Ovary (tissue), 10 donors: ENCODE measurements at places on chromosomes 1 and 21. TPM values are rescaled to one million over a fixed set of nuclear protein-coding genes. Genes with fewer than 3 reads are reported as not detected.

DNA sequence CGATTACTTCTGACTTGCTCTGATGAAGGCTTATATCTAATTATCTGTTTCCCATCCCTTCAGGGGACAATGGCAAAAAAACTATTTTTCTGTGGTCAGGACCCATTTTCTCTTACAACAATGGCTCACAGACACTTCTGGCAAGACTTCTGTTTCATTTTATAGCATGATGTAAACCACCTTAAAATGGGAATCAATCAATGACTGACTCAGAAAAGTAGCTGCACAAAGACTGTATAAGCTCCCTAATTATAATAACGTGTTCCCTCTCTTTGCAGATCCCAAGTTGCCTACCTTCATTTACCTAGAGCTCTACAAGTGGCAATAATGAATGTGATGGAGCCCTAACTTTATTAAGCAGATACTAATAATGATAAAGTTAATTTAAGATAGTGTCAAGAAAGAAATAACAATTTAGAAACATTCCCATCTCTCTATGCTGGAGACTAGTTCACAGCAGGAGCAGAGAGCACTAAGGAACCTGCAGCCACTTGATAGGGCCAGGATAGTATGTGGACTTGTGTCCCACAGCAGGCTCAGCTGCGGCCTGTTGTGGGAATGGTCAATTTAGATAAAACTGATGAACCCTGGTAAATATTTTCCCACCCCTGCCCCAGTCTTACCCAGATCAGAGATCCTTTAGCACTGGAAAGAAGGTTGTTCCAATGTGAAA, 538 bp downstream of the GBP2 start:
- DNase-seq = no peak

DNA sequence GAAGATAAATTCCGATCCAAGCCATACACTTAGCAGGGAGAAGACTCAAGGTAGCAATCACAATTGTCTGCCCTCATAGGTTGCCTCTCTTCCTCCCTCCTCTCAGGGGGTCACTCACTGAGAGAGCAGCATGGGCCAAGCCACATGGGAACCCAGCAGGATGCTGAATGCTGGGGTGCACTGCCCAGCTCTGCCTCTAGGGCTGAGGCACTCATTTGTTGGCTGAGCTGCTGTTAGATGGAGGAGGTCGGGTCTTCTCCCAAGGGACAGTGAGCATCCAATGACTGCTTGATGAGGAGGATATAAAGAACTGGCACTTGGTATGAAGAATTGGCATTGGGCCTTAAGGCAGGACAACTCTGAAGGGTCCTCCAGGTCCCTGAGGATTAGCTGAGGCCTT, 418.8 kb downstream of the SIPA1L2 start:
- no peak for DNase-seq

DNA sequence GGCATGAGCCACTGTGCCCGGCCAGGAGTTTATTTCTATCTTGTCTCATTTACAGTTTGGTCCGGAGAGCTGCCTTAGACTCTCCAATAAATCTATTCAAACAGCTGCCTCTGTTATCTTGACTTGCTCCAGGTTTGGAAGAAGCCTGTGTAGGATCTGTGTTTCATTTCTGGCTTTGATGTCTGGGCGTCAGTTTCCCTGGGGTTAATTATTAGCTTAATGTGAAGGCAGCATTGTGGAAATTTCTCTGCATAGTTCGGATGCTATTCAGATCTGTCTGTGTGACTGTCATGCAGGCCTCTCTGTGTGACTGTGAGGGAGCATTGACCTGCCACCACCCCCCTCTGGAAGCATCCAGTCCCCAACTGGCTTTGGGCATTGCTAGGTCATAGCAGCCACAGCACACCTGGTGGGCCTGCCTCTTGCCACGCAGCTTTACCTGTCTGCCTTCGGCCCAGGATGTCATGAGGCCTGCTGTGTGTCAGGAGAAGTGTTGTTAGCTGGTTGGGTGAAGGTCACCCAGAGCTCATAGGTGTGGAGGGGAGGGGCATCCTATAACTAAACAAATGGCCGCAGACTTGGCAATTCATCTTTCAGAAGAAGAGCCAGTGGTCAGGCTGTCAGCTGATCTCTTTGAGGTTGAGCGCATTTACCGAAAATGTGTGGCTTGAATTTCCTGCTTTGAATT, 9.8 kb downstream of the IFNGR2 start:
- DNase-seq = no peak

DNA sequence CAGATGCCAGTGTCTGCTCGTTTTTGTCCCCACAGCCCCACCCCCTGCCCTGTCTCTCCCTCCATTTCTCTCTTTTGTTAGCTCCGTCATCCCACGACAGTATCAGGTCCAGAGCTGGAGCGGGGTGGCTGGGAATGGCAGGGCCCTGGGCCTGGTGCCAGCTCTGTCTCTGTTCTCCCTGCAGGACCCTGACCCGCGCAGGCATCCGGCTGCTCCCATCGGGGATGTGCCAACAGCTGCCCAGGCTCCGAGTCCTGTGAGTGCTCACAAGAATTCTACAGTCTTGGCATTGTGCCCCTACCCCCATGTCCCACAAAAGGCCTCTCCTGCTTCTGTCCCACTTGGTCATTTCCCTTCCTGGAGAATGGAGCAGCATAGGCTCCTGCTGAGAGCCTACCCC, 37.4 kb downstream of the UBE2T start:
- DNase-seq = peak; percentile 30

DNA sequence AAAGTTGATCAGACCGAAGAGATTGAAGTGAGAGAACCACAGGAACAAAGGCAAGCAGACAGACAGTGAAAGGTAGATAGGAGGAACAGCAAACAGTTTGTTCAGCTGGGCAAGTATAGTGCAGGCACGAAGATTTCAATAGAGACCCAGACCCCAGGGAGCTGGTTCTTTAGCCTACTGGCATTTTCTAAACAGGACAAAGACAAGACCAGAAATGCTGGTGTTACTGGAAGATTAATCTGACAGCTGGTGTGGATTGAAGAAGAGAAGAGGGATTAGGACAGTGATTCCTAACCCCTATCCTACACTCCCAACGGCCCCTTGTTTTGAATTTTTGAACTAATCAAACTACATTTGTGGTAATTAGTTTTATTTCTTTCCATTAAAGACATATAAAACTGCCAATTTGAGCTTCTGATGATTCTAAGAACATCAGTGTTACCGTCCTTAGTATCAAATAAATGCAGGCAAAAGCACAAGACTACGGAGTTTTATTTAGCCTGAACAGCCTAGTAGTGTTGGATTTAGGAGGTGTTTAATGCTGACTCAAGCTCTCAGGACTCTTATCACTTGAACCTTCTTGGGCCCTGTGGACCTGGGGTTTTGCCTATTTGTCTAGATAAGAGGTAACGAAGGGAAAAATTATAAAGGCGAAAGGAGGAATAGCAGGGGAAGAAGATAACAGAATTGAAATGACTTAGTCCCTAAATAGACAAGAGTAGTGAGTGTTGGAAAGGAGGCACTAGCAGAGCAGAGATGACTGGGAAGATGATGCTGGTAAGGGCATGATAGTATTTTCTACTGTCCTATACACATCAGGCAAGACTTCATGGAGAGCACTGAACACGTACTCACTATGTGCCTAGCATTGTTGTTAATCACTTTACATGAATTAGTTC, 2.0 kb downstream of the NPL start:
- no peak for DNase-seq

DNA sequence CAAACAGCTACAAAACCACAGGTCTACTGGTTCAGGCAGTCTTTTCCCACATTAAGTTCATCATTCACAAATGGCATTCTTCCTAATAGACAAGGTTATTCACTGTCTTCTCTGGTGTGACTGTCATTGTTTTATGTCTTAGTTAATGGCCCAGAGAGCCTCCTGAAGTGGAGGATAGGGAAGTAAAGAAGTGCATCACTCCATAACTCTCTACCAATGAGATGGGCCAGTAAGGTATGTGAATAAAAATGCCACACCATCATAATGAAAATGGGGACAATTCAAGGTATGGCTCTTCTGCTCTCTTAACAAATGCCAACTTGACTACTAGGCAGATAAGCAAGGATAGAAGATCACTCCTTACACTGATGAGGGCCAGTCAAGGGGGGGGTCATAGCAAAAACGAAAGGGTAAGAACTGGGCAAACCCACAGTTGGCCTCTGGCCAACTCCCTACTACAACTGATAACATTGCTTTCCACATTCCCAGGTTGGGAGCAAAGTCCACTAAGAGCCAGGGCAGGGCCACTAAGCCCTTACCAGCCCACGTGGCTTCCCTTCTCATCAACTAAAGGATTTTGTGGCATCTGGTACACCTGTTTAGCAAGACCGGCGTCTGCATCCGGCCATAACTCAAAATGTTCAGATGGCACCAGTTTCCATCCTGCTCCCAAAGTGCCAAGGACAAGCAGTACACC, 10.0 kb downstream of the PABPC4 start:
- no peak for DNase-seq

Gene FAM78B
- 1.7 TPM for total RNA-seq

Gene ARHGEF16
- 1.1 TPM for total RNA-seq

Gene DCDC2B
- 0.22 TPM for total RNA-seq
